ENCODE measurements at places on chromosomes 6 and 20.

GRCh38 chr6:161301338-161301737 lies 27.5 kb upstream of the AGPAT4 start:
- DNase-seq: no peak

DNA sequence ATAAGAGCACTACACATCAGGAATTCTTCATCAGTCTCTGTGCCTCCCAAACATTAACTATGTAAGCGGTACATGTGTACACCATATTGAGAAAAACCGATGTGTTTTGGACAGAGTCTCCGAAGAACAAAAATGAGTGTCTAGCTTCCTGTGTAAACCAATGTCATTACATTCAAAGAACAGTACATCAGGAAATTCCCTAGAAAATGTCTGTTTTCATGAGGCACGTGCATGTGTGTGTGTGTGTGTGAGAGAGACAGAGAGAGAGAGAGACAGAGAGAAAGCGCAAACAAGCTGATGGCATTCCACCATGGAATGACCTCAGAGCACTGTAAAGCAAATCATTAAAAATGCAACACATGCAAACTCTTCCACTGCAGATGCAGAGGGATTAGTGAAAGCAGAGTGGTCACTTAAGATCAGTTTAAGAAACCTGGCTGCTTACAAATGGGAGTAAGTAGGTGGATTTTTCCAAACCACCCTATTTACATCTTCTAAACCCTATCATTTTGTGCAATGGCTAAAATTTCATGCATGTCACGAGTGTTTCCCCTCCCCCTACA lies 133.9 kb downstream of the HIVEP2 start:
- DNase-seq: no peak

DNA sequence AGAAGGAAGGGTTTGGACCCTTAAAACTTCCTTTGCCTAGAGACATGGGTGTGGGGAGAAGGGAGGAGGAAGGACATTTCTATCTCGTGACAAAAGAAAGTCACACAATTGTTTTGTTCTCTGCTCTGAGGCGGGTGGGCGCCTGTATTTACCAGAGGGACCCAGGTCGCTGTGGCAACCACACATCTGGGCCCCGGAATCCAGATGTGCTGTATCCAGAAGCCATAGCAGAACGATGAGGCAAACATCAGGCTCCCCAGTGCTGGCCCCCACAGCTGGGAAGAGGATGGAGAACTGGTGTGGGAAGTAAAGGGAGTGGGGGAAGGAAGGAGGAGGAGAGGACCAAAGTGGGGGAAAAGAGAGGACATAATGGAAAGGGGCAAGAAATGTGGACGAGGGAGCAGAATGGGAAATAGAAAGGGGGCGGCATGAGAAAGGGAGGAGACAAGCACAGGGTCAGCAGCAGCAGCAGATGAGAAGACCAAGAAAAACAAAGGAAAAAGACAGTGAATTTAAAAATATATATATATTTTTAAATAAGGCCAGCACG lies 3.4 kb upstream of the TNXB start:
- no peak for DNase-seq

- DNase-seq: no peak
Observed at GRCh38 chr20:42938441-42939205, 251.1 kb downstream of the PTPRT start.

DNA sequence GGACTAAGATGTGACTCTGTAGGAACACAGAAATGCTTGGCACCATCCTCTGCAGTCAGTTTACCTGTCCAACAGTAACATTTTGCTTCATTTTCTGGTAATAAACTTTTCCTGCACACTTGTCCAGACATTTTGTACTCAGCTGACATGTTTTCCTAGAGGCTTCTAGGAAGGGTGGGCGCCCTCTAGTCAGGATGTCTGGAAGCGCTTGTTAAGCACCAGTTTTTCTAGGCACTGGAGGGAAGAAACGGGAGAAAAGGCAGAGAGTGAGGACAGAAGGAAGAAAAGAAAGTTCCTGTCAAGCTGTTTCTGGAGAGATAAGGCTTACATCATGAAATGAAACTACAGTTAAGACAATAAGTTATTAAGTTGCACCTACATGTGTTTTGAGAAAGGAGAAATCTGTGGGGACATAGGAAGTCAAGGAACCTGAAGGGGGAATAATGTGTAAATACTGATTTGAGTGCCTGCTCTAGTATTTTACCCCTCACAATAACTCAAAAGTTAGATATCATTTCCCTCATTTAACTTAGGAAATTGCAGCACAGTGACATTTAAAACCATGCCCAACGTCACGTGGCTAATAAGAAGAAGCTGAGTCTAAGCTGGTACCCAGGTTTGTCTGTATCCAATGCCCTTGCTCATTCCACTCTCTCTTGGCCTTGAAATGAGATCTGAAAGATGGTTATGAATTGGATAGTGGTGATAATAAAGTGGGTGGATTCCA lies 42.7 kb upstream of the TNFRSF21 start:
- DNase-seq: no peak

DNA sequence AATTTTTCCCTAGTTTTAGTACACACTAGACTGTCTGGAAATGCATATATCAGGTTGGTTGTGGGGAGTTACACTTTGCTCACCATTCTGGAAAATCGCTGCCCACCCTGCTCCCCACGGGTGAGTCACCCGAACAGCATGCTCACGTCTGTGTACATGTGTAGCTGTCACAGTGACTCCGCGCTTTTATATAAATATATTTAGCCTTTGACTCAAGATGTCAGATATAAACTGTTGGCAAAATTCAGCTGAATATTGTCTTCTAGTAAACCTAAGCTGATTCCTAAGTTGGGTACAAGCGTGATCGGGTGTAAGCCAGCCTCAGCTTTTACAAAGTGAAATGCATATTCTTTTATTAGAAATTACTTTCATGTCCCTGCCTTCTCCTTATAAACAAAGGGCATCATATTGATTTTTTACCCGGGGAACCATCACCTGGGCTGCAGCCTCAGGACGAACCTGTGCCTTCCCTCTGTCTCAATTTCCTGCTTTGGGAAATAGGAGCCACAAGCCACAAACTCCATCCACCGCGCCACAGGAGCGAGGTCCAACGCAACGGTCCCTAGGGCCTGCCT lies 4.3 kb downstream of the SDCBP2 start:
- DNase-seq: peak; percentile 65

GRCh38 chr6:45724511-45724910 lies 291.1 kb downstream of the CLIC5 start:
- no peak for DNase-seq

DNA sequence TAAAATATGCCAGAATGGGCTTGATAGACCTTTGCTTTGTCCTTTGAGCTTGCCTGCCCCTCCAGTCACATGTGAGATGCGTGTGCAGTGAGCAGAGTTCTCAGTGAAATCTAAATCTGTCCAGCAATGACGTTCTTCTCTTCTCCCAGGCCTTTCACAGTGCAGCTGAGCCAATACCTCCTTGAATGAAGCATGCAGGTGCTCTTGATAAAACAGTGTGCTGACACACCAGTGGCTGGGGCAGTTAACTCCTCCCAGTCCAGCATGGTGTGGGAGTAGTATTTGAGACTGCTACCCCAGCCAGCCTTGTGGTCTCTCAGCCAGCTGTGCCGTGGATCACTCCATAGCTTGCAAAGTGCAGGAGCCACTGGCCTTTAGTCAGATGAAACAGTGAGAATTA lies 240.5 kb downstream of the FARS2 start:
- no peak for DNase-seq

DNA sequence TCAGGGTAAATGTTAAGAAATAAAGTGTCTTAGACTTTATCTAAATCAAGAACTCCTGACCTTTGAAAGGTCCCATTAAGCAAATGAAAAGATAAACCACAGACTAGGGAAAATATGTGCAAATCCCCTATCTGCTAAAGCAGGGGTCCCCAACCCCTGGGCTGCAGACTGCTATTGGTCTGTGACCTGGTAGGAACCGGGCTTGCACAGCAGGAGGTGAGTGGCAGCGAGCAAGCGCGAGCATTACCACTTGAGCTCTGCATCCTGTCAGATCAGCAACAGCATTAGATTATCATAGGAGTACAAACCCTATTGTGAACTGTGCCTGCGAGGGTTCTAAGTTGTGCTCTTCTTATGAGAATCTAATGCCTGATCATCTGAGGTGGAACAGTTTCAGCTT lies 42.4 kb downstream of the LCA5 start:
- no peak for DNase-seq

DNA sequence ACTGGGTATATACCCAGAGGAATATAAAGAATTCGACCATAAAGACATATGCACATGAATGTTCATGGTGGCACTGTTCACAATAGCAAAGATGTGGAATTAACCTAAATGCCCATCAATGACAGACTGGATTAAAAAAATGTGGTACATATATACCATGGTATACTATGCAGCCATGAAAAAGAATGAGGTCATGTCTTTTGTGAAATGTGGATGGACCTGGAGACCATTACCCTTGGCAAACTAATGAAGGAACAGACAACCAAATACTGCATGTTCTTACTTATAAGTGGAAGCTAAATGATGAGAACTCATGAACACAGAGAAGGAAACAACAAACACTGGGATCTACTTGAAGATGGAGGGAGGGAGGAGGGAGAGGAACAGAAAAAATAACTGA lies 186.7 kb upstream of the SSTR4 start:
- no peak for DNase-seq

DNA sequence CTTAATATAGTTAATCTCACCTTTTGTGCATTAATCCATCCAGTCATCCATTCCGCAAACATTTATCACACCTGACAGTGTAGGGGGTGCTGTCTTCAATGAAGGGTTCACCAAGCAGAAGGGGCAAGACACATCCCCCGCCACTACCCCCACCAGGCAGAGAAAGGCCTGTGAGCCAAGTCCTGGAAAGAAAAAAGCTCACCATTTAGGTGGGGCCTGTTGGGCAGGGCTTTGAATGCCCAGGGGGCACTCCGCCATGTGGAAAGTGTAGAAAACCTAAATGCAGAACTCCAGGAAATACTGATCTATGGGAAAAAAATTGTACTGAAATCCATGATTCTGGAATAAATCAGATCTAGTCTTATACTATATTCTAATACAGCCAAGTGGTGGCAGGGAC lies 4.8 kb upstream of the STX16 start:
- DNase-seq: no peak

DNA sequence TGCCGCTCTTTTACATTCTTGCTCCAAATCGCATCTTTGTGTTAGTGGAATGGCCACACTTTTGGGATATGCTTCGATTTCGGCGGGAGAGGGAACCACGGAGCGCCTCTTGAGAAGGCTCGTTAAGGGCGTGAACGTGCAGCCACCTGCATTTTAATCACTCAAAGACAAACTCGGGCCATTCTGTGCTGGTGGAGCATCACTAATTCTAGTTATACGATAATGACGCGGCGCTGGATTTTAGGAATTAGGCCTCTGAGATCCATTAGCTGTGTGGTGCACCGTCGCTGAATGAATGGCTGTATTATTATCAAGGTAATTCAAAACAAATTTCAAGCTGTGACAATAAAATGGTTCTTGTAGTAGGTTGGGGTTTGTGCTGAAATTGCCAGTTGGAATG lies 305.6 kb downstream of the CDH4 start:
- DNase-seq: no peak

DNA sequence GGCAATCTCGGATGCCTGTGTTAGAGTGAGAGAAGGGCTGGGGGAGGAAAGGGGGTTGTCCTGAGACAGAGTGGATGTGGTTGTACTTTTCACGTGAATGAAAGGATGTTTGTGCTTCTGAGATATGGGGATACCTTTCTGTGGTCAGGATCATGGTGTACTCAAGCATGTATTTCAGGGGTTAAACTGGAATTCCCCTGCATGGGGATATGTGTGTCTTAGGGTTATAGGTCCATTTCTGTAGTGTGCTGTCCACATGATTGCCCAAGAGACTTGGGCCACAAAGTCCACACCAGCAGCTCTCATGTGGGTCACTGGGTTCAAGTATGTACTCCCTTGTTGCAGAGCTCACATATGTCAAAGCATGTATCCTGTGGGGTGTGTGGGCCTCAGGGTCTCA lies 10.5 kb downstream of the SYNGAP1 start:
- DNase-seq: no peak

GRCh38 chr6:98834060-98835031 lies at the start of gene POU3F2:
TSS of gene POU3F2 (plus strand) at chr6:98834574. CDS start at chr6:98834874, 300 bp downstream.
- peak; percentile 68 for DNase-seq

DNA sequence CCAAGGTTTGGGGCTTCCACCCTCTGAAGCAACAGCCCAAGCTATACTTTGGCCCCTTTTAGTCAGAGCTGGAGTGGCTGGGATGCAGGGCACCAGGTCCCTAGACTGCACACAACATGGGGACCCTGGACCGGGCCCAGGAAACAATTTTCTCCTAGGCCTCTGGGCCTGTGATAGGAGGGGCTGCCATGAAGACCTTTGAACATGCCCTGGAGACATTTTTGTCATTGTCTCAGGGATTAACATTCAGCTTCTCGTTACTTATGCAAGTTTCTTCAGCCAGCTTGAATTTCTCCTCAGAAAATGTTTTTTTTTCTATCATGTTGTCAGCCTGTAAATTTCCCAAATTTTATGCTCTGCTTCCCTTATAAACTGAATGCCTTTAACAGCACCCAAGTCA lies 82.3 kb downstream of the LRRC1 start:
- DNase-seq: no peak

DNA sequence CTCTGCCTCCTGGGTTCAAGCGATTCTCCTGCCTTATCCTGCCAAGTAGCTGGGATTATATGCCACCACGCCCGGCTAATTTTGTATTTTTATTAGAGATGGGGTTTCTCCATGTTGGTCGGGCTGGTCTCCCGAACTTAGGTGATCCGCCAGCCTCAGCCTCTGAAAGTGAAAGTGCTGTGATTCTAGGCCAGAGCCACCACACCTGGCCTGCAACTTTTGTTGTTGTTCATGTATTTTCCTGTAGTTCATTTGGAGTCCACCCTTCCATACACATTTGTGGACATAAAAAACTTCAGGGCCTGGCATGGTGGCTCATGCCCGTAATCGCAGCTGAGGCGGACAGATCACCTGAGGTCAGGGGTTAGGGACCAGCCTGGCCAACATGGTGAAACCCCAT lies 14.5 kb downstream of the HSPA1B start:
- no peak for DNase-seq

GRCh38 chr20:19725814-19726525 lies 32.1 kb upstream of the RIN2 start:
- DNase-seq: no peak

DNA sequence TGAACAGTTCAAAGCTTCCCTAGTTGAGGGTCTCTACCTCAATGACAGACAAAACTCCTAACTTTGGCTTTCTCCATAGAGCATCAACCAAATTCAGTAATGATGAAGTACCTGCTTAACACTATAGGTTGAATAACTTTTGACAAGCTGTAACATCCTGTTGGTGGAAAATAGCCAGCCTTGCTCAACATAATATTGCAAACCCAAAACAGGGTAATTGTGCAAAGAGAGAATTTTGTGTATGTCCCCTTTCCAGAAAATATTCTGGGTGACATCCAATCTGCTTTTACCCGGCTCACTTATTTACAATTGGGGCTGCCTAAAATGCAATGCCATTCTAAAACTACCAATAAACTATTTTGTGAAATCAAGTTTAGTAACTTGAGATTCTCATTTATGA lies 72.8 kb downstream of the ATXN1 start:
- no peak for DNase-seq

GRCh38 chr6:42378536-42378935 lies 73.2 kb downstream of the TRERF1 start:
- no peak for DNase-seq

DNA sequence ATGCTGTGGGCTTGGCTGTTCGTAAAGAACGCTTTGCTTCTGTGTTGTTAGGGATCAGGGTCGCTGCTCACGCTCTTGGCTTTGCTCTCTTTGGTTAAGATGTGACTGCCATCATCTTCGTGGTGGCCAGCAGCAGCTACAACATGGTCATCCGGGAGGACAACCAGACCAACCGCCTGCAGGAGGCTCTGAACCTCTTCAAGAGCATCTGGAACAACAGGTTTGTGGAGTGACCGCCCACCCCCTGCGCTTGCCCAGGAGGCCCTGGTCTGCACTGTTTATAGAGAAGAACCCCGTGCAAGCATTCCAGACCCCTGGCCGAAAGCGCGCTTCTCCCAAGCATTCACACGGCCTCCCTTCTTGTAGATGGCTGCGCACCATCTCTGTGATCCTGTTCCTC lies 57.1 kb downstream of the GNAS start:
- no peak for DNase-seq

Data from CD8-positive, alpha-beta memory T cell (primary cell).